ENCODE measurements at places on chromosomes 4 and X. TPM values are rescaled to one million over a fixed set of nuclear protein-coding genes. Genes with fewer than 3 reads are reported as not detected.

The GABRB1 gene
- not detected for total RNA-seq

The CENPVL2 gene
- not detected for total RNA-seq

The GPR101 gene
- not detected for total RNA-seq

The GPR143 gene
- 1.9 TPM for total RNA-seq

The CSAG2 gene
- not detected for total RNA-seq

The ATP2B3 gene
- not detected for total RNA-seq

The MAGEE1 gene
- total RNA-seq = 0.25 TPM

The FGF13 gene
- total RNA-seq = 5.4 TPM
